ENCODE measurements at places on chromosomes 5 and 9. TPM values are rescaled to one million over a fixed set of nuclear protein-coding genes. Genes with fewer than 3 reads are reported as not detected.

DNA sequence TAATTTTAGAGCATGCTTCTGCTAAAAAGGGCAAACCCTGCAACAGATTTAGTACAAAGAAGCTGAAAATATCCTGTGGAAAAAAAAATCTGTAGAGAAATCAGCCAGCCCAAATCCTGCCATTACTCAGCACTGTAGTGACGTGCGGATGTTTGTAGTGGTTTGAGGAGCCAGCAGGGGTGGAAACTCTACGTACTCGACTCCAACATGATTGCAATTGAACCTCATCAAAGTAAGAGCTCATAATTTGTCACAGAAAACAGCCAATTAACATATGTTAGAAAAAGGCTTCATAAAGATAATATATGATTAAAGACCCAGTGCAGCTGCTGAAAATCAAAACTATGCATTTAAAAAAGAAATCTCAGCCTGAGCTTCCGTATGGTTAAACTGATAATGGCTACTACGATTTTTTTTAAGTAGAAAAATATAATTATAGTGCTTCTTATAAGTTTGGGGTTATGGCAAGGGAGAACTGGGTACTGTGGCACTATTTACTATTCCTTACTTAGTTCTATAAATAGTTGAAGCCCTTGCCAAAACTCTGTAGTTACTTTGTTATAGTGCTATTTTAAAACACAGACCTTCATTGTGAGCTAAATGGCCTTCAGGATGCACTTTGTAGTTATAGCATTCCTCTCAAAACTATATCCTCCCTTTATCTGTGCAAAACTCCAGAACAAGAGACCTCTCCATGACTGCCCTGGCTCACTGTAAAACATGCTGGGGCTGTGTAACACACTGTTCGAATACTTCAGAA lies 49.4 kb downstream of the MEF2C start:
- no peaks in the 10 kb centered on the region for H3K27me3 ChIP-seq
- H3K4me3 ChIP-seq = no peak overlapping the region
- H3K36me3 ChIP-seq = no peaks in the 10 kb centered on the region

DNA sequence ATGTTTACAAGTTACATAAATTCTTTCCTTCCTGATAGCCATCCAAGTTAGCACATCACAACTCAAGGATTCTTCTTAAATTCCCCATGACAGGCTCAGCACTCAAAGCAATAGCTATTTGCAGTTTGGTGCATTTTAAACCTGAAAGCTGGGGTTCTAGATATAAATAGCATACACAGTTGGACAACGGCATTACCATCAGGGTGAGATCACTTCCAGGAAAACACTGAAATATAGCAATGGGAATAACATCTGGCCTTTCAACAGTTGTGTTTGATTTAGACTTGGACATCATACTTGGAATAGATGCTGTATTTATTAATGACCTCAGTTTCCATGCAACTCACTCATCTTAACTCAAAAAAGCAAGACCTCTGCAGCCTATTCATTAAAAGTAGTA lies 24.7 kb upstream of the LECT2 start:
- H3K4me3 ChIP-seq = no peak overlapping the region
- H3K4me1 ChIP-seq = peaks cover 44% of the 10 kb centered on the region

GRCh38 chr9:8262625-8263622 lies 463.3 kb upstream of the DMAC1 start:
- H3K4me3 ChIP-seq = no peak overlapping the region
- no peaks in the 10 kb centered on the region for H3K27me3 ChIP-seq
- no peak overlapping the region for H3K27ac ChIP-seq
- H3K4me1 ChIP-seq = peaks cover 8% of the 10 kb centered on the region
- no peaks in the 10 kb centered on the region for H3K36me3 ChIP-seq
- DNase-seq = peak; percentile 48

DNA sequence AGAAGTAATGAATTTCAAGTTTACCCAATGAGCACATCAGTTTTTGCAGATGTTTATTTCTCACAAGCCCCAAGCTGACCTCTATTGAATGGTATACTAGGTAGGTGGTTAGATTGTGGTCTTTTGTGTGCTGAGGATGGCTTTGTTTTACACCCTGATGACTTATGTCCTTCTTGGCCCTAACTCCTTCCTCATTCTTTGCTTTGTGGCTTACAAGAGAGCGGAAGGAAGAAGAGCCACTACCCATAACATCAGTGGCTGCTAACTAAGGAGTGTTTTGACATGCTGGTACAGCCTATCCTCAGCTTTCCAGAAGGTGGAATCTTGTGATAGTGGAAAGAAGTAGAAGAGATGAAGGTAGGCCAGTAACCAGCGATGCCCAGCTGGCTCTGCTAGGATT lies 85.7 kb upstream of the NTRK2 start:
- H3K4me1 ChIP-seq = no peaks in the 10 kb centered on the region
- no peaks in the 10 kb centered on the region for H3K36me3 ChIP-seq
- DNase-seq = no peak
- H3K27me3 ChIP-seq = no peaks in the 10 kb centered on the region
- no peak overlapping the region for H3K4me3 ChIP-seq
- H3K27ac ChIP-seq = no peak overlapping the region

GRCh38 chr5:147234239-147234824 lies 494 bp upstream of the STK32A start:
- DNase-seq = no peak
- no peak overlapping the region for H3K27ac ChIP-seq
- H3K4me3 ChIP-seq = peak overlapping the region; percentile 37

DNA sequence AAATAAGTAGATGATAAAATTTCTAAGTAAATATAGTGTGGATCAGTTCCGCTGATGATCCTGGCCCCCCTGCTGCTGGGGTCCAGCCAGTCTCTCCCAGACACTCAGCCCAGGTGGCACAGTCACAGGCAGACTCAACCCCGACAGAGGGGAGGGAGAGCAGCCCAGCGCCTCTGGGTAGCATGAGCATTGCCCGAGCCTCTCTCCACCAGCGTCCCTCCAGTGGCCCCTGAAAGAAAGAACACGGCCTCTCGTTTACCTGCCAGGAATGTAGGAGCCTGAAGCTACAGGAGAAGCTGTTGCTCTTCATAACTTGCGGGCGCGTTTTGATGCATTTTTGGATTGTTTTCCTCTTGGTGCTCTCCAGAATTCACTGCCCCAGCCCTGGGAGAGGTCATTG lies 68.8 kb upstream of the ICE1 start:
- no peak overlapping the region for H3K4me3 ChIP-seq
- H3K27me3 ChIP-seq = no peaks in the 10 kb centered on the region
- no peak for DNase-seq
- no peaks in the 10 kb centered on the region for H3K36me3 ChIP-seq
- H3K27ac ChIP-seq = no peak overlapping the region

DNA sequence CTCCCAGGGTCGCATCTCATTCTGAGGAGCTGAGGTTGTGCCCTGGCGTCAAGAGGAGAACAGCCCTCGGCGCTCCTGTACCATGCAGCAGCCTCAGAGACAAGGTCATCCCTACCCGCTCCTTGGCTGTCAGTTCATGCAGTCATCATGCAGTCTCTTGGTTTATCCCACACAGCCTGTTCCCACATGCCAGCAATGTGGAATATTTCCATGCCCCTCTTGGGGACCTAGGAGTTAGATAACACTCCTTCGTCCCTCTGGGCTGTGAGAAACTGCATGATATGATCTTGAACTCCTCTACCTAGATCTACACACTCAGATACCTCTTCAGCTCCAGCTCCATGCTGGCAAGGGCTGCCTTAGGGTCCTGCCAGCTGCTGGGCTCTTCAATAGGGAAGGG lies 97.6 kb downstream of the BOD1 start:
- DNase-seq = no peak
- H3K4me1 ChIP-seq = no peaks in the 10 kb centered on the region

- DNase-seq = no peak
- no peak overlapping the region for H3K27ac ChIP-seq
- H3K36me3 ChIP-seq = no peaks in the 10 kb centered on the region
- H3K4me3 ChIP-seq = no peak overlapping the region
Observed at GRCh38 chr5:87912419-87912818, 356.2 kb downstream of the TMEM161B start.

GRCh38 chr5:32259033-32259432 lies 53.7 kb downstream of the MTMR12 start:
- no peak for DNase-seq
- H3K27ac ChIP-seq = no peak overlapping the region
- H3K36me3 ChIP-seq = peaks cover 12% of the 10 kb centered on the region
- H3K4me3 ChIP-seq = no peak overlapping the region
- no peaks in the 10 kb centered on the region for H3K27me3 ChIP-seq
- peaks cover 11% of the 10 kb centered on the region for H3K4me1 ChIP-seq

DNA sequence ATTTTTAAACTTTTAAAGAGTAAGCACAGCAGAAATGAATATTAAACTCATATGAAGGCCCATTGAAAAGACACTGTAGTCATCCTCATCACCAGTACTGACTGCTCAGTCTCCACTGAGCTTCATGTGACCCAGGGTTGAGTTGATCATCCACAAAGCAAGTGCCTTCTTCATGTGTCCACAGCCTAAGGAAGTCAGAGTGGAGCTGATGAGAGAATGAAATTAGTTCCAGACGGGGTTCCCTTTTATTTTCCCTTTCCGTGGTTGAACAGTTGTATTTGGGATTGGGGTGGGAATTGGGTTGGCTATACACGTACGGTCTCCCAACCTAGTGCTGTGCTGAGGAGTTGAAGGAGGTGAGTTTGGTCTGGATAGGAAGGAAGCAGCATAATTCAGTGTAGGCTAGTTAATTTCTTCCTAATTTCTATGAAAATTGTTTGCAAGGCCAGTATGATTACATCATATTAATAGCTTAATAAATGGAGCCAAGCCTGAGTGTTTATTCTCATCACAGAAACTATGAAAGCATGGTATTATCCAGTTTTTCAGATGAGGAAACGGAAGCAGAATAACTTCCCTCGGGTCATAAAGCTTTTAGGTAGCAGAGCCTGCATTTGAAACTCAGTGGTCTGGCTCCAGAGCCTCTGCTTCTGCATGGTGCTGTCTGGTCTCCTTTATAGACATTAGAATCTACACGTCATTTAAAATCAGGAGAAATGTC lies 103.9 kb upstream of the DMRT1 start:
- peaks cover 15% of the 10 kb centered on the region for H3K36me3 ChIP-seq
- H3K4me3 ChIP-seq = no peak overlapping the region
- no peaks in the 10 kb centered on the region for H3K27me3 ChIP-seq
- DNase-seq = no peak
- H3K27ac ChIP-seq = peak overlapping the region; percentile 88

Gene DBH
- 0.48 TPM for total RNA-seq

GRCh38 chr5:17185773-17186172 lies 31.7 kb upstream of the BASP1 start:
- H3K4me3 ChIP-seq = no peak overlapping the region
- H3K27ac ChIP-seq = no peak overlapping the region
- peaks cover 4% of the 10 kb centered on the region for H3K4me1 ChIP-seq

GRCh38 chr9:94923326-94924089 lies 197.0 kb downstream of the AOPEP start:
- H3K27me3 ChIP-seq = no peaks in the 10 kb centered on the region
- H3K4me3 ChIP-seq = no peak overlapping the region
- H3K27ac ChIP-seq = peak overlapping the region; percentile 75
- DNase-seq = no peak

Gene AMBP
- total RNA-seq = 3.7 TPM

Gene ROR2
- total RNA-seq = 12.1 TPM

Gene TMC1
- 0.82 TPM for total RNA-seq

Gene UIMC1
- 33.9 TPM for total RNA-seq
